Activated T-cell treated with anti-CD3 and anti-CD28 coated beads, Interleukin-2, amount 50 U/mL, for 72 hours (primary cell): ENCODE measurements at places on chromosomes 5 and 9.

- DNase-seq = peak; percentile 2
These were observed 509.8 kb downstream of the CCDC171 start for GRCh38 chr9:16062542-16063240.

- no peak for DNase-seq
These were observed 5.1 kb downstream of the OBP2A start for GRCh38 chr9:135551031-135551430.

DNA sequence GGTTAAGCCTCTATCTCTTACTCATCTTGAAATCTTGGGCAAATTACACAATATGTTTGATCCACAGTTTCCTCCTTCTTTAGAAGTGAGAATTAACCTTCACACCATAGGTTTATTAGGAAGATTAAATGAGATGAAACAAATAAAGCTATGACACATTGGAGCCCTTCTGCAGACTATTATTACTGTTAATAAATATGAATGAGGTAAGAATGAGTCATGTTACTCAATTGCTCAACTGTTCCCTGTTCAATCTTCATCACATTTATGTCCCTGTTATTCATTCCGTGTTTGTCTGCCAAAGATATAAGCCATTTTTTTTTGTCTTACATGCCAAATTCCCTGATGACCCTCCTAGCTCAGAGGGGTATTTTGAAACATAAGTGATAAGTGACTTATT is 52.1 kb upstream of the PAPPA start:
- no peak for DNase-seq

DNA sequence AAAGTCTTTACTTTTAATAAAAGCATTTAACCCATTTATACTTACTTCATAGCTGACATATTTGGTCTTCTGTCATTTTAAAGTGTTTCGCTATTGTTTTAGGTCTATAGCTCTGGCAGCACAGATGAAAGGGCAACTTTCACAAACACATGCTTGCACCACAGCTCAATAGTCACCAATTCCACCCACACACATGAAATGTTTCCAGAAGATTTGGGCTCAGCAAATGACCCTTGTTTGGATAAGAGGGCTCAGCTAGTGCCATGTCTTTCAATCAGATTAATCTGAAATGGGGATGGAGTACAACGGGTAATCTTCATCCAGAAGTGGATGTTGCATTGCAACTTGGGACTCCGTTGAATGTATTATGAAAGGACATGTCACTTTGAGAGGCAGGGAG is 176.0 kb downstream of the FGF18 start:
- DNase-seq = no peak
